ENCODE measurements at places on chromosomes 5 and 9.

DNA sequence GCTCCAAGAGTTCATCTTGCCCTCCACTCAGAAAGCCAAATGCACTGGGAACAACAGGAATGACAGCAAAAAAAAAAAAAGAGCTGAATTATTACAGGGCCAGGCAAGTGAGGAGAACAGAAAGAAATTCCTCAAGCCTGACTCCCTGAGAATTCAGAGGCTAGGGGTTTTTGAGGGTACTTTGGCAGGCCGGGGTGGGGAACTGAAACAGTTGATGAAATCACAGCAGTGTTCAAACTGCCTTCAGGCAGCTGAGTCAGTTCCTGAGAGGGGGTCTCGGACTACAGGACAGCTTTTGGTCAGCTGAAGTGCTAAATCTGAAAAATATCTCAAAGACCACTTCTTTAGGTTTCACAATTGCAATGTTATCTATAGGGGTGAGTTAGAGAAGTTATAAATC lies 419.4 kb downstream of the SEMA5A start:
- no peak for DNase-seq

DNA sequence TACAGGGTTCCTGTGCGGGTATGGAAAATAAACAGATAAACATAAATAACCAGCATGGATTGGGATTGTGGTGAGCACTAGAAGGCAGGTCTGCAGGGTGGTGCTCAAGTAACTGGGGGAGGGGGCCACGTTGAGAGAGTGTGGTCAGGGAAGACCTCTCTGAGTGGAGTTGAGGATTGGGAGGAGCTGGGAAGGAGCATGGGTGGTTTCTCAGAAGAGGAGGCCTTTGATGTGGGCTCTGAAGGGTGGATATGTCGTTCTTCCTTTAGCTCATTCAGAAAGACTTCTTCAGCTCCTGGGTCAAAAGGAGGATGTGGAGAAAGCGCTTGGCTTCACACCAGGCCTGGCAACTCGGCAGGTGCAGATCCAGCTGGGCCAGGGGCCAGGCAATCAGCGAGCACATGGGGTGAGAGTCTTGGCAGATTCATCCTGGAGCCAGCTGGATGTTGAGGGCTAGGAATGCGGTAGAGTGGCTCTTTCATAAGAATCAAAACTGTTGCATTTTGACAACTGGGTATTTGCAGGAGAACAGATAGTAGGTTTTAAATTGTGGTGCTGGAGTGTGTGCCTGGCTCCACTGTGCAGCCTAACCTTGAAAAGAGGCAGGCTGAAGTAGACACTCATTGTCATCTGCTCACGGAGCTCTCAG lies 71.7 kb downstream of the PCSK5 start:
- DNase-seq = no peak

- no peak for DNase-seq
Observed at GRCh38 chr5:55140908-55141665, 18.9 kb upstream of the GPX8 start.

- no peak for DNase-seq
Observed at GRCh38 chr5:69042500-69042899, 51.3 kb upstream of the SLC30A5 start.

GRCh38 chr9:3828495-3828894 lies 302.7 kb upstream of the RFX3 start:
- DNase-seq = no peak

DNA sequence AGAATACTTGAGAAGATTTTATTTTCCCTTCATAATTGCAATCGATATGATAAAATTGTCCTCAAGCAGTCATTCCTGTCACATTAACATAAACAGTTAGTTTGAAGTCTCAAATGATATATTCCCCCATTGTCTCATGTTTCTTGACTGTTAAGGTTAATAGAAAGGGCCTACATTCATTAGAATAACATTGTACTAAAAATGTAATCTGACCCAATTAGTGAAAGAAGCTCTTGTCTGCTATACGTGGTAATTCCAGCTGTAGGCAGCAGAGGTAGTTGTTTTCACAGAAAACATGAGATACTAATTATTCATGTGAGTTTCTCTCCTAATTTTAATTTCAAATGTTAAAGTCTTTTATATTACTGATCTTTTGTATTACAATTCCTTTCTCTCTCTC lies 25.9 kb upstream of the AP3B1 start:
- peak; percentile 28 for DNase-seq

- no peak for DNase-seq
Observed at GRCh38 chr9:106795031-106795430, 67.9 kb upstream of the ZNF462 start.

- DNase-seq = no peak
Observed at GRCh38 chr5:173310861-173311785, 17.1 kb downstream of the STC2 start.

- DNase-seq = no peak
Observed at GRCh38 chr5:168578006-168578405, 1.2 kb downstream of the PANK3 start.

DNA sequence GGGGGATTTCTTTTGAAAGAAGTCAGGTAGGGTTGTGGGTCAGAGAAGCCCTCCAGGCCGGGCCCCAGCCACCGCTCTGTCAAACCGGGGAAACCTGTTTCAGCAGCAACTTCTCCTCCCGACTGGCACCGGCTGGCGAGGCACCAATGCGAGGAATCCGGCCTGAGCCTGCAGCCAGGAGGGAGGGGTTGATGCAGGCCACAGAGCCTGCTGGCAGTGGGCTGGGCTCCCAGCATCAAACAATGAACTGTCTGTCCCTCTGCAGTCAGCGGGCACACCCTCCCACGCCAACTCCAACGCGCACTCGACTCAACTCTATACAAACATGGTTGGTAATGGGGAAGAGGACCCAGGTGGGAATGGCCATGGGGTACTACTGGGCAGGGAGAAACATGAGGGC lies 12.1 kb downstream of the PCDH1 start:
- no peak for DNase-seq

DNA sequence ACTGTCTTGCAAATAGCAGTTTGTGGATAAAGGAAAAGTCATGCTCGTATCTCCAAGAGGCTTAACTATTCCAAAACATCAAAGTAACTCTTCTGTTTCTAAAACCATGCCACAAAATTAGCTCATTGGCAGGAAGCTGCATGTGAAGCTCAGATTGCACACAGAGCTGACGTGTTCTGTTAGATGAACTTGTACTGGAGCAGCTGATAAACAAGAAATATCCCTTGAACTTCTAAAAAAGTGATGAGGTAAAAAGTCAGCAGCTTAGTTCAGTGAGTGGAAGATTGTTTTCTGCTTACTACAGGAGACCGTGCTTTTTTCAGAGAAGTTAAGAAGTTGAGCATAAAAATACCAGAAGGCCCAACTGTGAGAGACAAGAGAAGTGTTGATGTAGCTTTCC lies 113.2 kb downstream of the SLC12A2 start:
- no peak for DNase-seq

GRCh38 chr5:172713809-172714490 lies 57.0 kb downstream of the DUSP1 start:
- no peak for DNase-seq

DNA sequence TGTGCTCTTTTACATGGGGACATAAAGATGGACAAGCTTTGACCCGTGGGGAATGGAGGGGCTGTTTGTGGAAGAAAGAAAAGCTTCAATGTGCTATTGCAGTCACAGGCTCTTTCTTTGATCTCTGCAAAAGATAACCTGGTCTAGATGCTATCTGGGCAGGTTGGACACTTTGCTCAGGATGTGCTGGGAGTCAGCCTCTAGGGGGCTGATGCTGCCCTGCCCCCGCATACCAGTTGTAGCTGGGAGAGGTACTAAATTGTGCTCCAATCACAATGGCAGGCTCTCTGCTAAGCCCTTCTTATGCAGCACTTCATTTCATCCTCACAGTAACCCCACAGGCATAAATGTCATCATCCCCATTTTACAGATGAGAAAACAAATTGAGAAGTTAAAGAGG lies 67.2 kb downstream of the PSD2 start:
- DNase-seq = no peak

GRCh38 chr9:3150074-3150473 lies 306.2 kb upstream of the PUM3 start:
- DNase-seq = no peak

DNA sequence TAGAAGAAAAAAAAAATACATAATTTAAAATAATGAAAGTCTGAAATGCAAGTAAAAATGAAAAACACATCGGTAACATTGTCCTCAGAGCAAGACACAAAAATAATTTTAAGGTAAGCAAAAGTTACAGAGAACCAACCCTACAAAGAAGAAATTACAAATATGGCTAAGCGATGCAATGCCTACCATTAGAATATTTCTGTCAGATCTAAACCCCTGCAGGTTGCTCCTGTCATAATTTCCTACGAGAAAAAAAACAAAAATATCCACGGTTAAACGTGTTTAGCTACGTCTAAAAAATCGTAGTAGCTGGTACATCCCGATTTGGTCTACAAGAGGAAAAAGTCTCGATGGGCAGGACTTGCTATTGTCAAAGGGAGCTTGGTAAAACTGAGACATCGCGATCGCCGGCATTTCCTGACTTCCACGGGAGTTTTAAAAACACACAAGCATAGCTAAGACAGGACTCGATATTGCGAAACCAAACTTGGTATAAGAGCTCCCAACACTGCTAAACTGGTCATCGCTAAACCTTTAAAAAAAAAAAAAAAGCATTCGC lies 1.1 kb upstream of the ANXA2R start:
- no peak for DNase-seq

GRCh38 chr5:173513521-173513991 lies 102.9 kb downstream of the BOD1 start:
- DNase-seq = no peak

DNA sequence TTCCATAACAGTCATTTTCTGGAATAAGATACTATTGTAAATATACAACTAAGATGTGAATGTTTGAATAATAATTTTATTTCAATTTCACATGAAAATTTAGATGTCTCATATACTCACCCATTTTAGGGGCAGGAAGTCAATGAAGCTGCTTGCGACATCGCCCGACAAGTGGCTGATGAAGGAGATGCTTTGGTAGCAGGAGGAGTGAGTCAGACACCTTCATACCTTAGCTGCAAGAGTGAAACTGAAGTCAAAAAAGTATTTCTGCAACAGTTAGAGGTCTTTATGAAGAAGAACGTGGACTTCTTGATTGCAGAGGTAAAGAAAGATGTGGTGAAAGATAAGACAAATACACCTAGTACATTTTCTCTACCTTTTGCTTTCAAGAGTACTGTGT lies 8.6 kb downstream of the BHMT start:
- DNase-seq = no peak

GRCh38 chr5:143924311-143924978 lies 112.5 kb downstream of the HMHB1 start:
- no peak for DNase-seq

DNA sequence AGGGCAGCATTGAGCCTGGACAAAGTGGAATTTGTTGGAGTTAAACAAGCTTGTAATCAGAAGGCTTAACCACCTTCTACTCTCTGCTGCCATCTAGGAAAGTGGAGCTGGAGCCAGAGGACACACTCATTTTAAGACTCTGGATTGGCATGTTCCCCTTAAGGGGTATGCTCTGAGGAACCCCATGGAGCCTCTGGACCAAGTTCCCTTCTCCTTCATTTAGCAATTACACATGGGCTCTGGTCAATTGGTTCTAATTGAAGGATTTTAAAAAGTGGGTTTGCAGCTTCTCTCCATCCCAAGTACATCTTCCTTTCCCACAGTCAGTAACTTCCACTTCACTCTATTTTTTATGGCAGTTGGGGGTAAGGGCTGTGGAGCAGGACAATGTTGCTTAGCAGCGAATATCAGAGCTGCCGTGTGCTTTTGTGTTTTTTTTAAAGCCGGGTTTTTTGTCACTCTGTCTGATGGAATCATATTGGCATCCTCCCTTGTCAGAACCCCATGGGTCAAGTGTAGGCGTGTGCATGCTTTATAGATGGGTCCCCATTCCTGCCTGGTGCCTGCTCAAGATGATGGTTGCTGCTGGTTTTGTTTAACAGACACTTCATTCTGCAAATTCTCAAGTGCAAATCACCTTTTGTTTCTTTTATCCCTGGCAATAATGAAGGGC lies 330.7 kb upstream of the ADAMTSL1 start:
- no peak for DNase-seq

All from SK-N-MC (cell line).